HAP-1 (cell line): ENCODE measurements at places on chromosomes 1 and 21.

GRCh38 chr1:211910113-211910884 is 79.7 kb upstream of the LPGAT1 start:
- DNase-seq: no peak

DNA sequence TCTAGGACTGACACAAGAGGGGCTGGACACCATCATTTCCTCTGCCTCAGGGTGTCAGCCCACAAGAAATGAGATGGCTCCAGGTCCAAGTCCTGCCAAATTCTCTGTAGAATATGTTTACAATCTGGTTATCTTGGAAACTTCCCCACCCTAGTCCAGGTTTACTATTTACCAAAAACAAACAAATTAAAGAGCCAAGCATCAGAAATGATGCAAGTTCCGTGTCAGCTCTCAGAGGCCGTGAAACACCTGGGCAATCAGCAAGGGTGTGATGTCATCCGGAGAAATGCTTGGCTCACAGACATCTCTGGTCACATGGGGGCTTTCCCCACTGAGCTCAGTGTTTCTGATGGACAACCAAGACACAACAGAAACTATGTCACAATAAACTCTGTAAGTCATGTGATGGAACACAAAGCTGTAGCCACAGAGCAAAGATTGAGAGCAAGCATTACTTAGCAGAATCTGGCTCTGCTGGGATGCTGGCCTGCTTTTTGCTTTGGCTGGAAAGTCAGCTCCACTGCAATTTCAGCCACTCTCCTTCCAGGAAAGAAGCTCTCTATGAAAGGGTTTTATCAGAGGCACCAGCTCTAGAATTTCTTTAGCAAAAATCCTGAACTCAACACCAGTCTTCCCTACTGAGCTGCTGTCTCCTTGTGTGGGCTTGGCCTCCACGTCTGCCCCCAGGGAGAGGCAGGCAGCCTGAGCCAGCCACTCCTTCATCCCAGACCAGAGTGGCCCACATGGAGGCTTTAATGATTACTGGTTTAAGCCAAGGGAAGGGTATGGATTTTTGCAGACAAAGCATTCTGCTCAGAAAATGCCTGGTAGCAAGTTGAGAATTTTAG is 55.9 kb downstream of the NENF start:
- no peak for DNase-seq

- DNase-seq: no peak
These were observed 31.8 kb upstream of the ARF1 start for GRCh38 chr1:228050571-228051231.

DNA sequence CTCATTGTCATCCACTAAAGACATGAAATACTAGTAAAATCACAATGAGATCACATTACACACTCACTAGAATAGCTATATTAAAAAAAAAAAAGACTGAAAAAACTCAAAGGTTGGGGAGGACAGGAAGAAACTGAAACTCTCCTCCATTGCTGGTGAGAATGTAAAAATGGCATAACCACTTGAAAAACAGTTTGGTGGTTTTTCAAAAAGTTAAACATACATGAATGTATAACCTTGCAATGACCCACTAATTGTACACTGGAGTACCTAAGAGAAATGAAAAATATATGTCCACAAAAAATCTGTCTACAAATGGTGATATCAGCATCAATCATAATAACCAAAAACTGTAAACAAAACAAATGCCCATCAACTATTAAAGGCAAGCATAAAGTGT is 44.0 kb downstream of the NRIP1 start:
- DNase-seq: no peak

- DNase-seq: no peak
These were observed 7.3 kb upstream of the UMODL1 start for GRCh38 chr21:42063571-42064521.
